ENCODE measurements at places on chromosomes 13 and 19.

DNA sequence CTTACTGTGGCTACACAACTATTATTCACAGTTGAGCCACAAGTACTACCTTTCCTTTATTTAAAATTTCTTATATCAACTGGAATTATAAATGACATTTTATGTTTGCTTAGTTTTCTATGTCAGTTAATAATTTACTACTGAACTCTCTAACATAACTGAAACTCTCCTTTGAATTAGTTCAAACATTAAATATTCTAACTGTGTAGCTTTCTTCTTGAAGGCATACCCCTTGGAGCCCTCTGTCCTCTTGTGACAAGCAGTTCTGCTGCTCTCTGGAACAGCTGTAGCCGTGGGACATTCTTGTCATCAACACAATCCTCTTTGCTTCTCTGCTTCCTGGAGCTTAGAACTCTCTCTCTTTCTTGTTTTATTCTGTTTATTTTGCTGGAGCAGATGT lies 244.8 kb downstream of the NHLRC3 start:
- no peak for DNase-seq

- peak; percentile 76 for DNase-seq
Observed at GRCh38 chr19:1690699-1691307, 38.4 kb upstream of the TCF3 start.

DNA sequence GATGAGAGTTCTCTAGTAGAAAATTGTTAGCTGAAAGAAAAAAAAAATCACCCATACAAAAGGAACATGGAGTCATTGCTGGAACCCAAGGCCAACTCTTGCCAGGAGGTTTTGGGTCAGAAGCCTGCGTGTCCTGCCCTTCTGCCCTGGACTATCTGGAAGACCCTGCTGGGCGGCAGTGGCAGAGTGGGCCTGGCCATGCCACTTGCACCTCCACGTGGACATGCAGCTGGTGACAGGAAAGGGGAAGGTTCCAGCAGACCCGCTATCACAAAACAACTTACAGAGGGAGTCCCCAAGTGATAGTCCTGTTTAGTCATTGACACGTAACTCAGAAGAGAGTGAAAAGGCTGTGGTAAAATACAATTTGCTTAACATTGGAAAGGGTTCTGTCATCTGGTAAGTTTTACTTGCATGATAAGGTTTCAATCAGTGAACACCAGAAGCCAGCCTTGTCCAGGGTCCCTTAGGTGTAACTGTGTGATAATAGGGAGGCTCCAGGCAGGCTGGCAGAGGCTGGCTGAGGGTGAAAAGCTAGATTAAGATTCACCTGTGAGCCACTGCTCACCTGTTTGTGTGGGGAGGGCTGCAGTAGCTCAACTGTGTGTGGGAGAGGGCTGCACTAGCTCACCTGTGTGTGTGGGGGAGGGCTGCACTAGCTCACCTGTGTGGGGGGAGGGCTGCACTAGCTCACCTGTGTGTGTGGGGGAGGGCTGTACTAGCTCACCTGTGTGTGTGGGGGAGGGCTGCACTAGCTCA lies 47.8 kb downstream of the COL4A2 start:
- no peak for DNase-seq

- DNase-seq: no peak
Observed at GRCh38 chr19:1630811-1631210, 21.6 kb downstream of the TCF3 start.

DNA sequence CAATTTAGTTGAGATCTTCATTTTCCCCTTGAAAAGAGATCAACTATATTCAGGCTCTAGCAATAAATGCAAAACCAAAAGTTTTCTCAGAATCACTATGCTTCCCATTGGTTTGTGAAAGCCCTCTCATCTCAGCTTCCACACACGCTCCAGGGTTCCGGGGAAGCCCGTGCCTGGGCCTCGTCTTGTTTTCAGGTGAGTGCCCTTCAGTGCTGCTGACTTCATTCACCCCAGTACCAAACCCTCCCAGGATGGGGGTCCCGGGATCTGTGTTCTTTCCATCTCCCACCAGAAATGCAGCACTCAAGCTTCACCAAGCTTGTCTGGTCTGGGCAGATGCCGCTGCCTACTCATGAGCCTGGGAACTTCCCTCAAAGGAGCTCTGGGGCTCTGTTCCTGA lies 97.7 kb downstream of the TEX29 start:
- DNase-seq: no peak

GRCh38 chr13:99228737-99229691 lies 28.4 kb downstream of the UBAC2 start:
- DNase-seq: peak; percentile 67

DNA sequence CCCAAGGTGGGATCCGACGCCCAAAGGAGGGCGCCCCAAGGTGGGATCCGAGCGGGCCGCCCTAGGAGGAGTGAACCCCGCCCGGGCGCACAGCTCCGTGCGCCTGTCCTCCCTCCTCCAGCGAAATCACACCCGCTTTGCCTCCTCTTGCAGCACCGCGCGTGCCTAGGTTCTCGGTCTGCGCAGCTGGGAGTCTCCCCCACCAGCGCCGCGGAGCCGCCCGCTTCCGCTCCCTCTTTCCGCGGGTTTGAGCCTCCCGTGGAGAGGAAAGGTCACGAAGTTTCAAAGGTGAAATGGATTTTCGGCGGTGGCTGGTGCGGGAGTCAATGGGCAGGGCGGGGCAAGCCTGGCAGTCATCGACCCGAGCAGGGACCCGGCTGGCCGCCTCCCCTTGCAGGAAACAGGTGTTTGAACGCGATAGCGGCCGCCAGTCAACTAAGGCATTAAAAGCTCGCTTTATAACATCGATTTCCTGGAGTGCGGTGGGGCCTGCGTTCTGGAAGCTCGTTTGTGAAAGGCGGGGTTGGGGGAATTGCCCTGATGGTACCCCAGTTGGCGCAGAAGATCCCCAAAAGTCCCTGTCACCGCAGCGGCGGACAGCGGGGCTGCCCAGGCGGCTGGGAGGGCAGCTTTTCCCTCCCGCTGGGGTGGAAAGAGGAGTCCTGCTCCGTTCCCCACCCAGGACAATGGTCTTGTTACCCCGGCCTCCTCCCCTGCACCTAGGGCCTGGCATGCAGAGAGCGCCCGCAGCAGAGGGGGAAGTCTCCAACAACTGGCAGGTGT lies 9.0 kb upstream of the SOX1 start:
- DNase-seq: no peak

GRCh38 chr13:45063261-45063860 lies 56.9 kb upstream of the GTF2F2 start:
- no peak for DNase-seq

DNA sequence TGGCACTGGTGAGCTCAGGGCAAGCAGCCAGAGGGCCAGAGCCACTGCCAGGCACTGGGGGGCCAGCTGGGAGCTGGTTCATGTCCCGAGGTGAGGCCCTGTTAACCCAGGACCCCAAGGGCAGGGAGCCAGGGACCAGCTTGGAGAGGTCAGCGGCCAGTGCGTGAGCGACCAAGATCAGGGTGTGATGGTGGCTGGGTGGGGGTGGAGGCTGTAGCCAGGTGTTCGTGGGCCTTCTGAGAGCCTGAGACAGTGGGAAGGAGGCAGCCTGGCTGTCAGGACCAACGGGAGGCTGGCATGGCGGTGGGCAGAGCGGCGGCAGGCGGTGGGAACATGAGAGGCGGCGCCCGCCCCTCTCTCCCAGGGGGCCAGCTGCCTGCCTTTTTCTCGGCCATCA lies 8.1 kb upstream of the KPTN start:
- no peak for DNase-seq

DNA sequence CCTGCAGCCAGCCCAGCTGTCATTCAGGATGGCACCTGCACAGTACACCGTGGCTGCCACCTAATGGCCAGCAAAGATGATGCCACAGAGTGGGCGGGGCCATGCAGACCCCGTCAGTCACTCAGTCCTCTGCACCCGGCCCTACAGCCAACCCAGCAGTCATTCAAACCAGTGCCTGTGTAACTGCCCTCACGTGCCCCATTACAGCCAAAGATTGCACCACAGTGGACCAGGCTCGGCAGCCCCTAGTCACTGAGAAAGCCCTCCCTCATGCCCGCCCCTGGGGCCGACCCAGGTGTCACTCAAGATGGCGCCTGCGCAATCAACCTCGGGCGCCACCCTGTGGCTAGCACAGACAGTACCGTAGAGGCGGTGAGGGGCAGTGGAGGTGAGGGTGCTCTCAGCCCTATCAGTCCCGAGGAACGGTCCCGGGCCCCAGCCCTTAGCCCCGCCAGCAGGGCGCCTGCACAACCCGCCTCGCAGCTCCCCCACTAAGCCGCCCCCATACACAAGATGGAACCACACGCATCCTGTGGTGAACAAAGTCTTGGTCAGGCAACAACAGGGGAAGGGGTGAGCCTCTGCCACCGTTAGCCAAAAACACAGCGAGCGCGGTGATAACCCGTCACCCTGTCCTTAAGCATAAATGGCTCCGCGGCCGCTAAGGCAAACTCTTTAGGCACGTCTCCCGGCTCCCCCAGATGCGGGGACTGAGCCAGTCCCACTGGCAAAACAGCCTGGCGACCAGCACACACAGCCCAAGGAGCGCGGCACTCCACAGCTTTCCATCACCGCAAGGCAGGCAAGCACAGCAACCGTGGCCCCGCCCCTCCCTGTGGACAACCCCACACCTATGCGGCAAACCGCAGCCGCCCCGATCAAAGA lies 2.3 kb downstream of the PEG3 start:
- peak; percentile 1 for DNase-seq

DNA sequence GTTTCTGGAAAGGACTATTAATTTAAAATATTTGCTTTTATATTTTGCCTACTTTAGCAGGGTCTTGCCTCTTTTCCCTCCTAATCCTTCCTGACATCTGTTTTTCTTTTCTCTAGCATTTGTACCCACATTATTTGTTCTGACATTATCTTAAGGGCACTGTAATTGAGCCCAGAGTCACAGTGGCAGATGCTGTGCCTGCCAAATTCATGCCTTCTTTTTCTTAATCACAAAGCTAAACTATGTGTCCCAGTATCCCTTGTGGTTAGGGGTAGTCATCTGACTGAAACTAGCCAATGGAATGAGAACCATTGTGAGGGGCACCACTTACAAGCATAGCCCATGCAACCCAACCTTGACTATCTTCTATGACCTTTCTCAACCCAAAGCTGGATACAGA lies 562.9 kb downstream of the MYO16 start:
- DNase-seq: no peak

- DNase-seq: no peak
Observed at GRCh38 chr13:73281746-73282145, 222.9 kb downstream of the KLF5 start.

GRCh38 chr19:43901395-43902390 lies 33.4 kb downstream of the ZNF45 start:
- DNase-seq: peak; percentile 73

Data from activated CD4-positive, alpha-beta T cell treated with anti-CD3 and anti-CD28 coated beads, Interleukin-10, Interleukin-2, amounts not matched to agents 100 ng/mL and 50 ng/mL, durations not matched to agents 16 hours and 8 hours (primary cell).